ENCODE measurements at places on chromosomes 11 and 22.

DNA sequence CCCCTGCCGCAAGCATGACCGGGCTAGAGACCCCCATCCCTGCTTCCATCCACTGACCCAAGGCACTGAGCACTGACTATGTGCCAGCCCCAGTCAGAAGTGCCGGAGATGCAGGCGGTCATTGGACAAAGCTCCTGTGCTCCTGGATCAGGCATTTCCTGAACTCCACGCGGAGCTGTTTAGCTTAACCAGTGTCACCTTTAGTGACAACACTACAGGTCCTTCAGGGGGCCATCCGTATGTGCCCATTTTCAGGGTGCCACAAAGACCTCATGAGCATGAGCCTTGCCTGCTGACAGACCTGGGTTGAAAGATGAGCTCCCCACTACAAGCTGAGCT is 63.0 kb upstream of the FGF3 start:
- peaks cover 48% of the 10 kb centered on the region for H3K27me3 ChIP-seq
- H3K36me3 ChIP-seq: no peaks in the 10 kb centered on the region
- DNase-seq: no peak
- H3K4me3 ChIP-seq: no peak overlapping the region
- no peak overlapping the region for H3K27ac ChIP-seq

DNA sequence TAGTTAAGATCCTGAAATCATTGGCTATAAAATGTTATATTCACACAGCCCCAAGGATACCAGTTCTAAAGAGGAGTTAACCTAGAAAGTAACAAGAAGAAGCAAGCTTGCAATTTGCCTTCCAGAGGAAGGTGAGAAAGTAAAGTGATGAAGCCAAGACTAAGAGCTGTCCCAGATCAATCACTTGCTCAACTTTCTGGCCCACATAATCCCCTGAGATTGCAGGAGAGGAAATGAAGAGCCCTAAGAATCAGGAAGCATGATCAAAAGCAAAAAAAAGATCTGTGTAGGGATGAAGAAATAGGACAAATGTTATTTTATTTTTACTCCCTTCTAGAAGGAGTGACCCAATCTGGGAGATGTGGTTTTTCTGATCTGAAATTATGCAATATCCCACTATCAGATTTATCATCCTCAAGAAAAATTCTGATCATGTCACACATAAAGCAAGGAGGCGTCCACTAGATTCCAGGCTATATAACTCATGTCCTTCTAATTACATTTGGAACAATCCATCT is 180.3 kb upstream of the GUCY1A2 start:
- H3K27me3 ChIP-seq: no peaks in the 10 kb centered on the region

DNA sequence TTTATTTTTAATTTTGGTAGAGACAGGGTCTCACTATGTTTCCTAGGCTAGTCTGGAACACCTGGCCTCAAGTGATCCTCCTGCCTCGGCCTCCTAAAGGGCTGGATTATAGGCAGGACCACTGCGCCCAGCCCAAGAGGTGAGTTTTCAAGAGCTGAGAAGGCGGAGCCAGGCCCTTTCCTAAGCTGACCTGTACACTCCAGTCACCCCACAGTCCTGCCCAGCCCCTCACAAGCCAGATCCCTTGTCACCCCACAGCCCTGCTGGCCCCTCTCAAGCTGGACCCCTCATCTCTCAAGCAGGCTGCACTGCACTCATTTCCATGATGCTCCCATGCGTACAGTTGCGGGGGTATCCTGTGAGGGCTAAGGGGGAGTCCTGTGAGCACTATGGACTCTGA is 2.9 kb downstream of the DENND6B start:
- H3K4me3 ChIP-seq: no peak overlapping the region
- peaks cover 8% of the 10 kb centered on the region for H3K4me1 ChIP-seq
- no peaks in the 10 kb centered on the region for H3K36me3 ChIP-seq
- no peak for DNase-seq
- H3K27me3 ChIP-seq: peaks cover 7% of the 10 kb centered on the region

DNA sequence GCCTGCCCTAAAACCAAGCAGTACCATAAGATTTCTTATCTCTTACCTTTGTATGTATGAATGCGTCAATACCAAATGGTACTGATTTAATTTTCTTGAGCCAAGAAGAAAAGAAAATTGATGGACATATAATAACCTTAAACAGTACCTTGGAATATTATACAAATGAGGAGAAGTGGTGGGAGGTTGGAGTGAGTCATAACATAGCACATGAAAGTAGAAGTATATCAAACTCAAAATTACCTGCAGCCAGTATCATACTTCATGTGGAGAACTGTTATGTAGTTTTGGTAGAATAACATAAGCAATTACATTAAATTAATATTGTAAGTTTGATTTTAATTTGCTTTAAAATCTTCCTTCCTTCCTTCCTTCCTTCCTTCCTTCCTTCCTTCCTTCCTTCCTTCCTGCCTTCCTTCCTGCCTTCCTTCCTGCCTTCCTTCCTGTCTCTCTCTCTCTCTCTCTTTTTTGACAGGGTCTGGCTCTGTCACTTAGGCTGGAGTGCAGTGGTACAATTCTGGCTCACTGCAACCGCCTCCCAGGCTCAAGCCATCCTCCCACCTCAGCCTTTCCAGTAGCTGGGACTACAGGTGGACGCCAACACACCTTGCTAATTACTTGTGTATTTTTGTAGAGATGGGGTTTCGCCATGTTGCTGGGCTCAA is 460.9 kb upstream of the CCDC90B start:
- H3K4me3 ChIP-seq: no peak overlapping the region
- no peaks in the 10 kb centered on the region for H3K36me3 ChIP-seq
- H3K27me3 ChIP-seq: peaks cover 8% of the 10 kb centered on the region
- H3K4me1 ChIP-seq: no peaks in the 10 kb centered on the region

DNA sequence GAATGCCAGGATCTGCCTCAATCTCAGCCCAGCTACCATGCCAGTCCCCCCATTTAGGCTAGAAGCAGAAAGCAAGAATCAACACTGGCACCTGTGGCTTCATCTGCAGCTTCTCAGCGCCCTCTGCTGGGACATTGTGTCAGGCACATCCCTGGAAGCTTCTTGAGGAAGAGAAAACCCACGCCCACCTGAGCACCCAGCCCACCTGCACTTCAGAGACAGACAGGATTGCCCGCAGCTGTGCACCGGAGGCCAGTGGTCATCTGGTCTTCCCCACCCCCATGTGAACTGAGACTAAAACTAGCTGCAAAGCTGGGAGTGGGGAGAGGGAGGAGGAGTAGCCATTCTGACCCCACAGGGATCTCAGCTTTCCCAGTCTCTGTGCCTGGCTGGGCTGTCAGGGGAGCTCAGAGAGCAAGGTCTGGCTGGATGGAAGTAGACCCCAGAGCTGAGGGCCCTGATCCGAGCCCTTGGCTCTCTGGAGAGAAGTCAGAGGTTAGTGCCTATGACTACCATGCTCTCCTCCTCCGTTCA is 66.8 kb downstream of the FEZ1 start:
- no peak overlapping the region for H3K4me3 ChIP-seq
- peaks cover 68% of the 10 kb centered on the region for H3K27me3 ChIP-seq
- no peaks in the 10 kb centered on the region for H3K36me3 ChIP-seq
- no peak for DNase-seq

Data from T-helper 17 cell (primary cell).